DMS 273 treated with DMSO at 0.1 percent for 48 hours (cell line): ENCODE measurements at places on chromosomes 4 and X.
A peak's percentile ranks its signal among the peaks of the same experiment; 100 is the strongest.

DNA sequence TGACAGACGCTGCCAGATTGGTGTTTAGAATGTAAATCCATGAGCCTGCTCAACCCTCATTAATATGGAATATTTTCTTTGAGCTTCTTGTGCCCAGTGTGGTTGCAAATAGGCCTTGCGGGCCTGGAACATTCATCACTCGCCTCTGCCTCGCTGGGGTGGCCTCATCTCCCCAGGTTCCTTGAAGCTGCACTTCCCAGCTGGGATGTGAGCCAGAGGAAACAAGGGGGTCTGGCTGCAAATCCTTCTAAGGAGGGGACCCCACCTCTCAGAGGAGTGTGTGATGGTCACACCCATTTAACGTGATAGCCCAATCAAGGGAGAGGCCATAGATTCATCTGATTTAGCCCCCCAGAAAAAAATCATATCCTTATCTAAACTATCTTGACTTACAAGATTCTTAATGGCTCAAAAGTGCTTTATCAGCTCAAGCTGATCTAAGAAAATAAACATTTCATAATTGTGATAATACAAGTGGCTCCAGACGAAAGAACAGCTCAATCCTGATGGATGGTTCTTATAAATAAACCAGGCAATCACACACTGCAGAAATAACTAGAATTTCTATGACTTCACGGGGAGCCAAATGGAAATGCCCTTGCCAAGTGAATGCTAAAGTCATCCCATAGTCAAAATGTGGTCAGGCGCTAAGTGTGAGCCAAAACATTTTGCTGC is 189.9 kb downstream of the PTTG2 start:
- DNase-seq = no peak

DNA sequence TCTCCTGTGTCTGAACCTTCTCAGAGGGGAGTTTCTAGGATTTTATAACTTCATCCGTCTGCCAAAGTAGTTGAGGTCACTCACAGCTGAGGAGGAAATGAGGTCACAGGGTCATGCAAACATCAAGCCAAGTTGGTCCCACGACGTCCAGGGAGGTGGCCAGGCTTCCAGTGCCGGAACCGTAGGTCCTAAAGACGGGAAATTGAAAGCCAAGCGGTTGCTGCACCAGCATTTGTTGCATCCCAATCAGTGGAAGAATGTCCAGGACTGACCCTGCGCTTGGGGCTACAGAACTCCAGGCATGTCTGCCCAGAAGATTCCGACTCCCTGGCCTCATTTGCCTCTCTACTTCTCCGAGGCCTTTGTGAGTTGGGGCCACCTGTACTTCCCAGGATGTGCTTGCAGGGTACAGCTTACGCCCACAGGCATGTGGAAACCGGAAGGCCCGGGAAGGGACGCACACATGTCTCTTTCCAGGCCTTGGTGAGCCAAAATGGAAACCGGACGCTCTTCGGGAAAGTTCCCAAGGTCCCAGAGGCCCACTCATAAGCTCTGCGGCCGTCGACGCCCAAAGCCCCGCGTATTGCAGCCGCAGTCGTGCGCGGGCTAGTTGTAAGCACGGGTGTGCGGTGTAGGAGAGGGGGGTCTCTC is 9.3 kb downstream of the PRDM8 start:
- no peak for DNase-seq

GRCh38 chr4:54227256-54228055 is 1.6 kb upstream of the PDGFRA start:
- DNase-seq = no peak

DNA sequence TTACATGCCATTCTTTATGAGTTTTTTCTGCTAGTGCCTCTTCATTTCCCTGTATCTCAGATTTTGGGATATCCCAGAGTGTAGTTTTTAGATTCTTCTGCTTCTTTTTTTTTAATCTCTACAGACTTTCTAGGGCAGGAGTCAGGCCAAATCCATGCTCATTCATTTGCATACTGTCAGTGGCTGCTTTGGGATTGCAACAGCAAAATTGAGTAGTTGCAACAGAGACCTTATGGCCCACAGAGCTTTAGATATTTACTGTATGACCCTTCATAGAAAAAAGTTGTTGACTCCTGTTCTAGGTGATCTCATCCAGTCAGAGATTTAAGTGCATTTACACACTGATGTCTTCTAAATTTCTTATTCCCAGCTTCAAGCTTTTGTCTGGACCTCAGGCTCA is 35.3 kb downstream of the ARFIP1 start:
- no peak for DNase-seq

- no peak for DNase-seq
These were observed 7.2 kb upstream of the MAGIX start for GRCh38 chrX:49155243-49155899.

DNA sequence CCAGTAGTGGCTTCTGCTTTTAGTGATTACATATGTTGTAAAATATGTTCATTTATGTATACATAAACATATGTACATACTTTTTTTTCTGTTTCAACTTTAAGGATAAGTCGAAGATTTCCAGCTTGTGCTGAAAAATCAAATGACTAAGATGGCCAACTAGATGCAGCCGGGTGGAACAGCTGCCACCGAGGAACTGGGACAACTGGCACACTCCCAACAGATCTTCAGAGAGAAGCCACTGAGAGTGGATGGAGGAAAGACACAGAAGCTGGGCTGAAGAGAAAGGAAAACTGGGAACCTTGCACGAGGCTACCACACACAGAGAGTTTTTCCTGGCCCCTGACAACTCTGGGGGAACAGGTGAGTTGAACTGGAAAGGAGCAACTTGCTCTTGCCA is 207.5 kb downstream of the FAM47B start:
- no peak for DNase-seq

- no peak for DNase-seq
These were observed 231.4 kb downstream of the VEGFC start for GRCh38 chr4:176561368-176561767.

DNA sequence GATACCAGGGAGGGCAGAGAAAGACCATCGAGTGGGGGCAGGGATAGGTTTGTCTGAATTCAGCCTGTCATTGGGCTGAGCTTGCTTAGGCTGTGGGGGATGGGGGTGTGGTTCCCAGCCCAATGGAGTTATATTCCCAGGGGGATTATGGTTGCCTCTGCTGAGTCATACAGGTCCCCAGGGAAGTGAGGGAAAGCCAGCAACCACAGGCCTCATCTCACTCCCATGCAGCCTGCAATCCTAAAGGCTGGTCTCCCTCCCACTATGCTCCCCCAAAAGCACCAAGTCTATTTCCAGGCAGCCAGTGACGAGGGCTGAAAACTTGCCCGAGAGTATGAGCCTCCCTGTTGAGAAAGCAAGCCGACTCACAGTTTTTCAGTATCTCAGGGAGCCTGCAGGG is 39.3 kb downstream of the AFM start:
- DNase-seq = no peak

GRCh38 chr4:72896515-72896914 is 173.0 kb downstream of the COX18 start:
- DNase-seq = no peak

DNA sequence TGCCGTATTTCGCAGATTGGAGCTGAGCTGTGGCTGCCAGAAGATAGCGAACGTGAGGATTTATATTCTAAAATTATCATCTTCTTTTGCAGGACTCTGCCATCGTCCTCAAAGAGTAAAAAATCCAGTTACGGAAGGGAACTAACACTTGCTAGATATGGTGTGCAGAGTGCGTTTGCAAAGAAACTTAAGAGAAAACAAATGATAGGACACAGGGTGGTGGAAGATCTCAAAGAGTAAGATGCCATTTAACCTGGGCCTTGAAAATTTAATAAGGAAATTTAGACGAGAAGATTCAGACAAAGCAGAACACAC is 566 bp downstream of the LARP7 start:
- no peak for DNase-seq

DNA sequence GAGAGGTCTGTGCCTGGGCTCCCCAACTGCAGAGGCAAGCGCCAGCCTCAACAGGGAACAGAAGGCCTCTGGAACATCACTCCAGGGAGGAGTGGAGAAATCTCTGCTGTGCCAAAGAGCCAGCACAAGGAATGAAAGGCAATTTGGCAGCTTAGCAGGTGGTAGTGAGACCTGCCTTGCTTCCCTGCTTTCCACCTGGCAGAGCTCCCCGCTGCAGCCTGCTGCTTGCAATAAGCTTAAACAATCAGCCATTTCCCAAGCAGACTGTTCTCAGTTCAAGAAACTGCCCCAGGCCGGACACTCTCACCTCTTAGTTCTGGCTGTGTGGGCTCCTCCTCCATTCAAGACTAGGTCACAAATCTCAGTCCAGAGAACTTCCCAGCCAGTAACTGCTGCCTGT is 370.6 kb downstream of the MAGEB5 start:
- DNase-seq = no peak

- DNase-seq = no peak
These were observed 37.4 kb downstream of the CCKAR start for GRCh38 chr4:26452565-26453531.

DNA sequence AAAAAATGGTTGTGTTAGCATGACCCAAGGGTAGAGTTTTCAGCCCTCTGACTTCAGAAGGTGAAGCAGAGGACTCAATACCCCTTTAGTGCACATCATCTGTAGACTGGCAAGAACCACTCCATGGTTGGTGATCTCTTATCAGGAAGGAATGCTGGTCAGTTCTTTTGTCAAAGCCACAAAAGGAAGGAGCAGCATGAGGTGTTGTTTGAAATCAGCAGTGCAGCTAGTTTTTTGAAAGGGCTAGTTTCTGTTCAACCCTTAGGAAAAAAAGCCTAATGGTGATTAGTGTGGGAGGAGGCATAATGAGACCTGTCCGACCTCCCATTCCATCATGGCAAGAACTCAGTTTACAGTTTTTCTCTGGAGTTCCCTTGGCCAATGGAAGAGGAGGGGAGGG is 362.0 kb upstream of the CT83 start:
- DNase-seq = no peak

GRCh38 chr4:159312236-159312635 is 209.4 kb downstream of the RAPGEF2 start:
- DNase-seq = no peak

- DNase-seq = no peak
These were observed 394.3 kb upstream of the SLIT2 start for GRCh38 chr4:19857380-19857779.

DNA sequence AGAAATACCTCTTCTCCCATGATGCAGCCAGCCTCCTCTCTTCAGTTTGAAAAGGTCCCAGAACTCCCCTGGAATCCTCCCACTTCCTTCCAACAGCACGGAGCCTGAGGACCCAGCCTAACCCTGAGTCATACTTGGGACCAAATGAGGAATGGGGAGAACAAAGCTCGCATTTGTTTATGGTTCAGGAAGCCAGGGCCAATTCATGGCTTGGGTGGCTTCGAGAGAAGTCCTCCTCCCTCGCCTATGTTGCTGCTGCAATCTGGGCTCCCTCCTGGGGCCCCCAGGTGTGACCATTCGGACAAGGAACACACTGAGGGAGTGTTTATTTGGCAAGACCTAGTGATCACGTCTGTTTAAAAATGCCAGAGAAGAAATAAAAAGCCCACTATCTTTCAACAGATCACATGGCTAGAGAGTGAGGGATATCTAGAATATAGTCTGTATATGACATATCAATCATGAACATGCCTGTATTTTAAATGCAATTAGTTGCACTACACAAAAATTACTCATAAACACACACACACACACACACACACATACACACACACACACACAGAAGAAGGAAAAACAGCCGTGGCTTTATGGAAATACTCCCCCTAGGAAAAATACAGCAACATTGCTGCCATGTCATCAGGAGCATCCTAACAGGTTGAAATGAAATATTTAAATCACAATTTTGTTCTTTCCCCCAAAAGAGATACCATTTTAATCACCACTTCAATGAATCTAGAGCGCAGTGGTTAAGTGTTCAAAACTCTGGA is 155.7 kb upstream of the MAP3K15 start:
- no peak for DNase-seq

DNA sequence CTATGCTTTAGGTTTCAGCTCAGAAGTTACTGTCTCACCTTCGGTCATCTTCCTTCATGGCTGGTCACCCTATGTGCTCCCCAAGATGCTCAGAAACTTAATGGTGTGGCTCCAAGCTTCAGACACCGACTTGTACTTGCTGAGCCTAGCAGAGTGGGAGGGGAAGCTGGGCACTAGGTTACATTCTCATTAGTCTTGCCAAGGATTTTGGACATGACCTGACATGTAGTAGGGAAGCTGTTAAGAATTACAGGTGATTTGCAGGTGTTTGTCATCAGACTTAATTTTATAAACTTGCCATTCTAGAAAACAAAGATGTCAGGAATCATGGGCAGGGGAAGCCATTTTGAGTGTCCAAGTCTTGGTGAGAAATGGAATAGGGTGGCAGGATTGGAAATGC is 72.4 kb downstream of the CCNG2 start:
- DNase-seq = no peak

- DNase-seq = no peak
These were observed 119.0 kb downstream of the RTL3 start for GRCh38 chrX:78540171-78540570.

- DNase-seq = peak; percentile 72
These were observed at the start of gene NFXL1 for GRCh38 chr4:47914220-47914925. TSS of gene NFXL1 (minus strand) at chr4:47914583. CDS start at chr4:47914203, 380 bp downstream.

- DNase-seq = no peak
These were observed 106.5 kb upstream of the ANK2 start for GRCh38 chr4:112942997-112943396.
